ENCODE measurements at places on chromosomes 7 and 10.

GRCh38 chr10:112447620-112447928 is 559 bp downstream of the VTI1A start:
- DNase-seq = no peak

GRCh38 chr7:28105234-28105633 is 75.4 kb downstream of the JAZF1 start:
- no peak for DNase-seq

DNA sequence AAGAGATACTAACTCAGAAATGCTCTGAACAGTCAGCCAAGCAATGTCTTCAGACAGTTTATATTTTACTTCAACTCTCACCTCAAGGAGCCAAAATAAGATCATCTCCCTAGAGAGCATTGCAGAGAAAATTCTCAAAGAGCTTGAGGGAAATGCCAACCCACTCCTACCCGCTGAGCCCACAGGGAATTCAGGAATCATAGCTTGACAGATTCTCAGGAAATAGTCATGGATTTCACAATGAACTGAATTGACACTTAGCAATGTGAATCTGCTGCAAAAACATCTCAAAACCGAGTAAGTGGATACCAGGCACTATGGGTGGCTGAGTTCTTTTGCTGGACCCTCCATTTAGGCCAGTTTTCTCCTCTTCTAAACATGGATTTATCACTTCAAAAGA is 9.8 kb upstream of the PLAC9 start:
- DNase-seq = no peak

- peak; percentile 69 for DNase-seq
These were observed 35.4 kb downstream of the TRIL start for GRCh38 chr7:28922624-28923331.

Data from stimulated activated CD4-positive, alpha-beta T cell treated with anti-CD3 and anti-CD28 coated beads, Interleukin-15, amount 100 ng/mL, for 24 hours (primary cell).